ENCODE measurements at places on chromosomes 12 and 14.

DNA sequence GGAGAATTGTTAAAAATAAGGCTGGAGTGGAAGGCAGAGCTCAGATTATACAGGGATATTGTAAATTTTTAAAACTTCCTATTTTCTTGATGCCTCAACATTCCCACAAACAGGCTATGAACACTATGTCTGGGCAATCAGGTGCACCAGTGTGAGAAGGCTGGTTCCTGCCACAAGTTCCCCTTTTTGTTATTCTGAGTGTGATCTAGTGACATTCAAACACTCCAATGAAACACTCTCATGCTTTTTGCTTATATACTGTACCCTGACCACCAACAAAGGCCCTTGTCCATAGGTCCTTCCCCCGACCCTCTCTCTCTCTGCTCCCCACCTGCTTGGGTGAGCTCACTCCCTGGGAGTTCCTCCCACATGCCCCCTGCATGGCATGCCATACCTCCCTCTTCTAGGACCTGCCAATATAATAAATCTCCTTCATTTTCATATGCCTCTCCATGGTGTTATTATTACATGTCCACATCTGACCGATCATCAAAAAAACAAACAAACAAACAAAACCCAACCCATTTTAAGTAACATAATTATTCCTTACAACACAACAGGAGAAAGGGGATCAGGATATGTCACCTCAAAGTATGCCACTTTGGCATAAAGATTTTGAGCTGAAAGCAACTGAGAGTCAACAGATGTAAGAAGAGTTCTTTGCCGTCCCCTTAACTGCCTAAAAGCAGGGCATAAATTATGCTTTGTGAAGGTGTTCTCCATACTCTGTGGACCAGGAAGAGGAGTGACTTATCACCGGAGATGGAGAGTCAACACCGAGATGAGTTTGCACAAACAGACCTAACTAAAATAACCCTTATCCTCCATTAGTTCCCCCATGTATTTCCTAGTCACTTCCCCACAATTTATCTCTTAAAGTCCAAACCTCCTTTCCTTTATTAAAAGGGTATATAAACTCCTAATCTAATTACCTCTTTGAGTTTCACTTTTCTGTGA, 42.5 kb upstream of the CATSPERB start:
- DNase-seq, result no peak

DNA sequence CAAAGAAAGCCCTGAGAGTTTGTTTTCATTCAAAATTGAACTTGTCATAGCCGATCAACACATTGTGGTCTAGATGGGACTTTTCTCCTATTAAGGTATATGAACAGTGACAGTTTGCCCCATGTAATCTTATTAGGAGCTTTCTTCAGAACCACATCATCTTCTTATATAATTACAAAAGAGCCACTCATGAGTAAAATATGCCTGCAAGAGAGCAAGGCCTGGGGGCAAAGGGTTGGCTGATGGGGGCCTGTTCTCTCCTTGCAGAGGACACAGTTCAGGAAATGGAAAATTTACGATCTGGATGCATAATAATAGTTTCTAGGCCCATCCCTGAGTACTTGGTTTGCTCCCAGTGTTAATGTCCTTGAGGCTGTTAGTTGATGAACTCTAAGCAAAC, 87.8 kb downstream of the FLRT2 start:
- no peak for DNase-seq

- no peak for DNase-seq
These were observed 360.4 kb downstream of the PCNX1 start for GRCh38 chr14:71267691-71268090.

DNA sequence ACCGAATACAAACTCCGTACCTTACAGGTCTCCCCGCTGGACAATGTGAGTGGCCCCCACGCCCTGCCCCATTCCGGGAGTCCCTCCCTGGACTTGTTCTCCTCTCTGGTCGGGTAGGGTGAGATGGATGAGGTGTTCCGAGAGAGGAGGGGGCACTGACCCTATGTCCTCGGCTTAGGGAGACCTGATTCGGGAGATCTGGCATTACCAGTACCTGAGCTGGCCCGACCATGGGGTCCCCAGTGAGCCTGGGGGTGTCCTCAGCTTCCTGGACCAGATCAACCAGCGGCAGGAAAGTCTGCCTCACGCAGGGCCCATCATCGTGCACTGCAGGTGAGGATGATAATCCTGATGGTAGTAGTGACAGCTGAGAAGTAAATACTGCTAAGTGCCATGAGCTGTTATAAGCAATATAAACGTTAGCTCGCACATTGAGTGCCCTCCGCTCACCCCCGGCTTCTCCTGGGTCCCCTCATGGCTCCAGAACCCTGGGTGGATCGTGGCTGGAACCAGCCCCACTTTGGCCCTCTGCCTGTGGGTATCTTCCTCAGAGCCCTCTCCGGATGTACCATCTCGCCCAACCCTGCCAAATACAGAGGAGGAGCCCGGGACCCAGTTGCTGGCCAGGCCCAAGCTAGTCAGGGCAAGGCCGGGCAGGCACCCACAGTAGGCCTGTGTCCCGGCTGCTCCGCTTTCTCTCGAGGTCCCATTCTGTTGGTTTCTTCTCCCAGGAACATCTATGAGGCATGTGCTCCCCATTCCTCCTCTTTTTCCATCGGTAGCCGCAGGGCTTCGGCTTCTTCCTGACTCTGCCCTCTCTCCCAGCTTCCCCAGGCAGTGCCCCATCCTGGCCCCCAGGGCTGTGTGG, 6.8 kb downstream of the PTPN6 start:
- DNase-seq, result no peak

- no peak for DNase-seq
These were observed 356.6 kb downstream of the FUT8 start for GRCh38 chr14:65769151-65769550.

- DNase-seq, result no peak
These were observed 267.1 kb downstream of the LRFN5 start for GRCh38 chr14:41873686-41874317.

DNA sequence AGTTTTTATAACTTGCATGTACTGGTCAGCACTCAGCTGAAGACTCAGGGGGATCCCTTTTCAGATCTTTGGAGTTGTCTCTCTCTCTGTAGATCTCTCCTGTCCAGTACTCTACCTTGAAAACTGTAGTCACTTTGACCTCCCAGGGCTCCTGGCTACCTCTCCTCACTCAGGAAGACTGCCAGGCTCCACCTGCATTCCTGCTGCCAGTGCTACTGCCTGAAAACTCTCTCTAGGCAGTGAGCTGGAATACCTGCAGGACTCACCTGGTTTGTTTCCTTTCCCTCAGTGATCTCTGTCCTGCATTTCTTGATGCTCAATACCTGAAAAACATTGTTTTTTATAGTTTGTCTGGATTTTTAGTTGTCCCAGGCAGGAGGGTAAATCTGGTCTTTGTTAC, 87.4 kb downstream of the PRIMA1 start:
- DNase-seq, result no peak

Data from activated naive CD4-positive, alpha-beta T cell treated with Interleukin-2 at 50 U/mL for 16 hours (primary cell).